ENCODE measurements at places on chromosomes 3 and 15. TPM values are rescaled to one million over a fixed set of nuclear protein-coding genes. Genes with fewer than 3 reads are reported as not detected.

DNA sequence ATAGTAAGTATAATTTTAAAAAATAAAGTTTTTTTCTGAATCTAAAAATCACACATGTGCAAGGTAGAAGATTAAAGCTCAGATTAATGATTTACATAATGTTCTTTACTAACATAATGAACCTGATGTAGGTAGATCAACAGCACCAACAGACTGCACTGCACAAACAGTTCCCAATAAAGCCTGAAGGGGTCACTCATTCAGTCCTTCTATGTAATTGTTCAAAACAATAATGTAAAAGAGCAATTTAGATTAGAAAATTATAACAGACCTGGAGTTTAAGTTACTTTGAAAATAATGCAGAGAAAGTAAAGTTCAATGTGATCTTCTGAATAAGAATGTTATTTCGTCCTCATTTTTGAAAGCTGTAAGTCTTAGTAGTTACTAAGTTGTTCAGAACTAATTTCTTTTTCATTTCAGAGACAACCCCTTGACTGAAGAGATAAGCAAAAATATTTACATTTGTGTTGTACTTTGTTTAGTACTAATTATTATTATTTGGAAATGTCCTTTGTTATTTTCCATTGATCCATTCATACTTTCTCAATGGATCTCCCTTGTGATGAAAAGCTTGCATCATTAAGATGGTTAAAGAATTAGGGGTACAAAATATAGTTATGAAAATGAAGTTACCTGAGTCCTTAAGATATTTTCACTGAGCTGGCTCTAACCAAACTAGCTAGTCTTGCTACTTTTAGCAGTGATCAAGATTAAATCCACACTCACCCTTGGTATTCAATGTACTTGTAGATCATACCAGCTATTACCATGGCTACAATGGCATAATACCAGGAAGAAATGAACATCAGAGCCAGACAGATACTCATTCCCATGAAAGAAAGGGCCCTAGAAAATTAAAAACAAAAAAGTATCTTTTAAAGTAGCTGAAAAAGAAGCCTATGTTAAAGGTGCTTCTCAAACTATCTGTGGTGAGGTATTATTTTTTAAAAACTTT is 16.8 kb downstream of the EMC4 start:
- H3K27me3 ChIP-seq: no peaks in the 10 kb centered on the region
- DNase-seq: peak; percentile 87
- H3K27ac ChIP-seq: peak overlapping the region; percentile 21
- H3K4me3 ChIP-seq: no peak overlapping the region

DNA sequence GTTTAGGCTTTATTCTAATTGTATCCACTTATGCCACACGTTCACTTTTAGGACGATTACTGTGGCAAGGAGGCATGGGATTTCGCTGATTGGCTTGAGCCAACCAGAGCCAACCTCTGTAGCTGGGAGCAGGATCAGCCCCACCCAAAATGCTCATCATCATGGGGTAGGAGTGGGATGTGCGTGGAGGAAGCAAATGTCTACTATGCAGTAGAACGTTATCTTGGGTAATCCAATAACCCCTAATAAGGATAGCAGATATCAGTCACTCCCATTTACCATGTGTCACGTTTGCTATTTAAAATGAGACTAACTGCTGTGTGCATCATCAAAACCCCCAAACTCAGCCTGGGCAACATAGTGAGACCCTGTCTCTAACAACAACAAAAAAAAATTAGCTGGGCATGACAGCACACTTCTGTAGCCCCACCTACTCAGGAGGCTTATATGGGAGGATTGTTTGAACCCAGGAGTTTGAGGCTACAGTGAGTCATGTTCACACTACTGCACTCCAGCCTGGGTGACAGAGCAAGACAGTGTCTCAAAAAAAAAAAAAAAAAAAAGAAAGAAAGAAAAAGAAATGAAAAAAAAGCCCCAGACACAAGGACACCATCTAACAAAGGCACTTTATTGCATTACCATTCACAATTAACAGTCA is 17.8 kb upstream of the ITGB5 start:
- no peak overlapping the region for H3K27ac ChIP-seq
- peaks cover 11% of the 10 kb centered on the region for H3K27me3 ChIP-seq
- no peak for DNase-seq
- peaks cover 5% of the 10 kb centered on the region for H3K4me1 ChIP-seq

DNA sequence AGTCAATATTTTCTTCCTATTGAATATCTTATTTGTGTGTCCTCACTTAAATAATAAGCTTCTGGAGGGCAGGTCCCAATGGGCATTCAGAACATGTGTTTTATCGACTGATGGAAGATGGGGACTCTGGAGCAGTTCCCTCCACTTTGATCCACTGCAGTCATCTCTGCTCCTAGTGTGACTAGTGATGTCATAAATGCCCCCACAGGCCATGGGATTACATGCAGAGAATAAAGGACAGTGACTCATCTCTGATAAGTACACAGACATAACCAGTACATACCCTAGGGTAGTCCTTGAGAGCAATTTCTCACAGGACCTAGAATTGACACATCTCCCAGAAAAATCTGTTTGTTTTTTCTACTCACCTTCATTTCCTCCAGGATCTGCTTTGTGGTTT is 49.4 kb upstream of the FMN1 start:
- H3K27ac ChIP-seq: peak overlapping the region; percentile 83
- H3K27me3 ChIP-seq: peaks cover 6% of the 10 kb centered on the region
- peaks cover 26% of the 10 kb centered on the region for H3K4me1 ChIP-seq
- no peak overlapping the region for H3K4me3 ChIP-seq
- no peak for DNase-seq

GRCh38 chr15:66784174-66784573 is 82.1 kb downstream of the SMAD6 start:
- DNase-seq: no peak

DNA sequence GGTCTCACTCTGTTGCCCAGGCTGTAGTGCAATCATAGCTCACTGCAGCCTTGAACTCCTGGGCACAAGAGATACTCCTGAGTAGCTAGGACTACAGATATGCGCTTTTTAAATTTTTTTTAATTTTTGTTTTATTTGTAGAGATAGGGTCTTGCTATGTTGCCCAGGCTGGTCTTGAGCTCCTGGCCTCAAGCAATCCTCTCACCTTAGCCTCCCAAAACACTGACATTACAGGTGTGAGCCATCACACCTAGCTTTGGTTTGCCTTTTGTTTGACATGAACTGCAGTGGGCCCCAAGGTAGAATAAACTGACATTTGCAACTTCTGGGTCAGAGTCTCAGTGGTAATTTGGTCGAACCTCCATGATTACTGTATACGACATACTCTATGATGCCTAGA is 7.9 kb upstream of the GLB1 start:
- H3K4me3 ChIP-seq: no peak overlapping the region
- no peaks in the 10 kb centered on the region for H3K27me3 ChIP-seq
- no peaks in the 10 kb centered on the region for H3K4me1 ChIP-seq
- no peaks in the 10 kb centered on the region for H3K36me3 ChIP-seq
- H3K27ac ChIP-seq: no peak overlapping the region
- DNase-seq: no peak

DNA sequence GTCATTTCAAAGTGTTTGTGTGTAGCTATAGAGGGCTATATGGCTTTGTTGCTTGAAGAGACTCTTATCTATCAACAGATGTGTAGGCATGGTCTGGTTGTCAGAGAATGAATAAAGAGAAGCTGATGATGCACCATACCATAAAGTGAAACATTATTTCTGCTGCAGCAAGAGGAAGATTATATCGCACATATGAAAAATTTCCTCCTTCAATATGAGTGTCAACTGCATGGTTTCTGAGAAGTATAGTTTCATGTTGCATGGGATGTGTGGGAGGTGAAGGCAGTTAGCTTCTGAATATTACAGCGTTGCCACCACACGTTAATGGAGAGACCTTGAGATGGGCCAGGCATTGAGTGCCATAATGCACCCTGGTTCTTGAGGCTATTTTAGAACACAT is 217.9 kb downstream of the SATB1 start:
- DNase-seq: no peak
- no peak overlapping the region for H3K4me3 ChIP-seq
- H3K36me3 ChIP-seq: no peaks in the 10 kb centered on the region
- H3K27ac ChIP-seq: no peak overlapping the region

- H3K4me1 ChIP-seq: no peaks in the 10 kb centered on the region
- H3K27ac ChIP-seq: no peak overlapping the region
- no peaks in the 10 kb centered on the region for H3K27me3 ChIP-seq
- DNase-seq: no peak
- H3K36me3 ChIP-seq: no peaks in the 10 kb centered on the region
These were observed 308.5 kb downstream of the ROBO2 start for GRCh38 chr3:77348244-77348855.

DNA sequence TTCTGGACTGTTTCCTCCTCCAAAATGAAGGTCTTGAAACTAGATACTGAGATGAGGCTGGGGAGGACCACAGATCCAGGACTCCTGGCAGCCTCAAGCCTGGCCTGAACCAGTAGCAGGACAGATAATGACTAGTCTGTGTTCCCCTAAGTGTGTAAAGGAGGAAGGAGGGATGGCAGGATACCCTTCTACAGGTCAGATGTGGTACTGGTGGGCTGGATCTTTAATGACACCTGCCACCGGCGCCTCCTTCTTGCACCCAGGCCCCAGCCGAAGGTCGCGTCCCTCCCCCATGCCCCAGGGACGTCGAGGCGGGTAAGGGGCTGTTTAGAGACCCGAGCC is 556 bp downstream of the USP19 start:
- peaks cover 12% of the 10 kb centered on the region for H3K4me1 ChIP-seq
- peaks cover 78% of the 10 kb centered on the region for H3K36me3 ChIP-seq
- peak overlapping the region; percentile 93 for H3K4me3 ChIP-seq

- H3K27ac ChIP-seq: peak overlapping the region; percentile 95
- peaks cover 41% of the 10 kb centered on the region for H3K4me1 ChIP-seq
- H3K27me3 ChIP-seq: no peaks in the 10 kb centered on the region
- peak; percentile 63 for DNase-seq
These were observed 1.8 kb downstream of the IFT122 start for GRCh38 chr3:129441782-129442181.

Gene FMN1
- 9.0 TPM for total RNA-seq

Gene CLCN2
- total RNA-seq: 4.3 TPM

Gene AGBL1
- total RNA-seq: not detected

Gene MRPL46
- total RNA-seq: 11.2 TPM

Gene PLCH1
- 0.36 TPM for total RNA-seq

Gene PARP15
- total RNA-seq: 3.2 TPM

Gene EFHB
- 0.29 TPM for total RNA-seq

Gene CLDN16
- total RNA-seq: under 0.01 TPM

Gene CACNA1D
- total RNA-seq: 0.29 TPM

All from osteoblast (primary cell).